ENCODE measurements at places on chromosomes 7 and 10.

- DNase-seq = no peak
These were observed 353.4 kb downstream of the FGFR2 start for GRCh38 chr10:121244818-121245217.

- DNase-seq = no peak
These were observed 111.7 kb upstream of the CDK13 start for GRCh38 chr7:39838326-39838725.

DNA sequence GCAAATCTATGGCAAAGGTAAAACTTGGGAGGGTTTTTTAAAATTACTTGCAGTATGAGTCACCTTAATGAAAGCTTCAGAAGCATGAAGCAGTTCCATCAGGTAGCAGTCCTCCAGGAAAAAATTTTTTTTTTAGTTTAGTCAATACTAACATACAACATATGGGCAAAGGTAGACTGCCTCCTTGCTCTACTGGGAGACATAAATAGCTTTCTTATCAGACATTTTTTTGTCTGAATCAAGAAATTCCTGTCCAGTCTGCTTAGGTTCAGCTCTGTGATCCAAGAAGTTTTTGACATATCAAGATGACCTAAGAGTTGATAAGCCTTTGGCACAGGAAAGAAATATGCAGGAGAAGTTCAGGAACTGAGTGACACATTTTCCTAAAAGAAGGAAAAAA is 171.5 kb upstream of the TCF7L2 start:
- no peak for DNase-seq

DNA sequence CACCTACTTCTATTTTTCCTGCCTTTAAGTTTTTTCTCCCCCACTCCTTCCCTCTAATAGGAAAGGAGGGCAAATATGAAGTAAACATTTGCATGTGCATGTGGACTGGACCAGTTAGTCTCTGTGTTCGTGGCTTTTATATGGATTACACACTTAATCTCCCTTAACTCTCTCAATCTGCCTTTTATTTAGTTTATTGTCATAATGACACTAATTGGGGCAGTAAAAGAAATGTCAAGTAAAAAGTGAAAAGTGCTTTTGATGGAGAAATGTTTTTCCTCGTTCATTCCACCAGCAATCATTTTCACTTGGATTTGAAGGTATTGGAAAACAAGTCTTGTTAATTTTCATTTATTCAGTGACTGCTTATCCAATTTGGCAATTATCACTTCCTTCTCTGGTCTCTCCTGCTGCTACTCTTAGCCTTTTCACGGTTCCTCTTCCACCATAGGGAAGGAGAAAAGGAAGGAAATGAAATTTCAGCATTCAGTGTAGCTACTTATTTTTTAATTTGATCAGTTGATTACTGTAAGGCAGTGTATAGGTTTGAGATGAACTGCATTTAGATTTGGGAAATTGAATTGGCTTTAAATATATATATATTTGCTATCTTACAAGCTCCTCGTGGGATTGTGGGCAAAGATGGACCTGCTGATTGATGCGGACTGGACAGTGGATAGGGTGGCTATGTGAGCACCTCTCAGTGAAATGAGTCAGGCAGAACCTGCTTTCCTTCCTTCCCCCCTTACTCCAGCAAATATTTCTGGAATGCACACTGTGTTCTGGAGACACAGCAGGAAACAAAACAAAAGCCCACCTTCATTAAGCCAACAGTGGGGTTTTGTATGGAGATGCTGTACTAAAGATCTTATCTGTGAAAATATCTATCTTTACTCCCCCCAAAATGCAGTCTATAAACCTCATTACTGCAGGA is 77.5 kb downstream of the LRRC4 start:
- DNase-seq = no peak

DNA sequence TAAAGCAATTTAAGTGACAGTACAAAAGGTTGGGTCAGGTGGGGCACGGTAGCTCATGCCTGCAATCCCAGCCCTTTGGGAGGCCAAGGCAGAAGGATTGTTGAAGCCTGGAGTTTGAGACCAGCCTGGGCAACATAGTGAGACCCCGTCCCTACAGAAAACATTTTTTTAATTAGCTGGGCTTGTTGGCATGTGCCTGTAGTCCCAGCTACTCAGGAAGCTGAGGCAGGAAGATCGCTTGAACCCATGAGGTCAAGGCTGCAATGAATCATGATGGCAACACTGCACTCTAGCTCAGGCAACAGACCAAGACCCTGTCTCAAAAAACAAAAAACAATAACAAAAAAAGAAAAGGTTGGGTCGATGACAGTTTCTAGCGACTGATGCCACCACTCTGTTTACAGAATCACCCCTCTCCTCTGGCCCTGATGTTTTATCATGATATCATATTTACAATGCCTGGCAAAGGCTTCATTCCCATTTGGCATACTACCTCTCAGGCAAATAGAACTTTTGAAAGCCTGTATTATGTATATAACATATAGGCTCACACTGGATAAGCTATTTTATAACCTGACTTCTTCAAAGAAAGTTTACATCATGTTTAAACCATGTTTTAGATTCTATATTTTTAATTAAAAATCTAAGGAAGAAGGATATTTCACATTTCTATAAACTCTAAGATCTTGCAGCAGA is 558 bp upstream of the ABCC2 start:
- no peak for DNase-seq

- DNase-seq = no peak
These were observed 40.4 kb downstream of the CALML3 start for GRCh38 chr10:5565205-5565545.

DNA sequence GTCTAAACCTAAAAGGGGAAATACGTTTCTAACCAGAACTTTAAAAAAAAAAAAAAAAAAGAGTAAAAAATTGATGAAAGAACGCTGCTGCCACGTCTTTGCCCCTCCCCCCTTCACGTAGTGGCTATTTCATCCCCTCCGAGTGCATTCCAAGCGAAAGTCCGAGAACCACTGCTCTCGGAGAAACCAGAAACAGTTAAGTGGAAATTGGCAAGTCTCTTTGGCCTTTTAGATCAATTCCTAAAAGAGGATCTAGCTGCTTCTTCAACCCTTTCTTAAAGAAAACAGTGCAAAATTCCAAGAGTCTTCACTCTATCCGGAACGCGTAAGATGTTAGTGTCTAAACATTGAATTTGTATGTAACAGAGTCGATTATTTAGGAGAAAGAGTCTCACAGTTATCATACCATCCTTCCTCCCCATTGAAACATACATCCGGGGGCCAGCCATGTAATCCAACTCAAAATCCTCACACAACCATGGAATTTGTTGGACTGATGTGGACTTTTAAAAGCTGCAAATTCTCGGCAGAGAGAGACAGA is 1.1 kb downstream of the P4HA1 start:
- no peak for DNase-seq

DNA sequence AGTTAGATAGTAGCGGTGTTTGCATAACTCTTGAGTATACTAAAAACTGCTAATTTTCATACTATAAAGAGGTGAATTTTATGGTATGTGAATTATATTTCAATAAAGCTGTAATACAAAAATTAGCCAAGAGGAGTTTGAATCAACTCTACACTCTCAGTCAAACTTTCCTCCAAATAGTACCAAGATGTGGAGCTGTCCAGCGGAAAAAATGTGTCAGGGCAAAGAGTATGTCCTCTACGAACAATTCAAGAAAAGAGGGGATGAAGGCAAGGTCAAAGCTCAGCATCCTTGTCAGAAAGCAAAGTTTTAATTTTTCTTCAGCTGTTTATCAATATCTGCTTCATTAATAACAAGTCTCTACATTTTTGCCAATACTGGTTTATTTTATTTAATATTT is 51.8 kb upstream of the CDC14C start:
- no peak for DNase-seq

- no peak for DNase-seq
These were observed 12.8 kb downstream of the CPA1 start for GRCh38 chr7:130393101-130393561.

DNA sequence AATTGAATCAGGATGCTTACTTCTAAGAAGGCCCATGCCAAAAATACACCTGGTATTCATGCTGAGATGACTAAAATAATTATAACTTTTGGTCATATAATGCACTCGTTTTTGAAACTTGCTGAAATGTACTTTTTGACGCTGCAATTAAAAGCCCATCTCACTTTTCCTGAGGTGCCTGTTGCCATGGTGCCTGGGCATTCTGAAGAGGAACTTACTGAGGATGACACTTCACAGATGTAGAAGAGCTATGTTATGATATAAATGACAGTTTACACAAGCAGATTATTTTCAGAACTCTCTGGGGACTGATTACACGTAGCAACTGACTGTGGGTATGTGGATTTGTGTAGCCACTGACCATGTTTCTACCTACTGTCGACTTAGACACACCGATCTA is 182.4 kb downstream of the TPK1 start:
- no peak for DNase-seq

- DNase-seq = no peak
These were observed 111.5 kb downstream of the CCNY start for GRCh38 chr10:35447693-35448407.

DNA sequence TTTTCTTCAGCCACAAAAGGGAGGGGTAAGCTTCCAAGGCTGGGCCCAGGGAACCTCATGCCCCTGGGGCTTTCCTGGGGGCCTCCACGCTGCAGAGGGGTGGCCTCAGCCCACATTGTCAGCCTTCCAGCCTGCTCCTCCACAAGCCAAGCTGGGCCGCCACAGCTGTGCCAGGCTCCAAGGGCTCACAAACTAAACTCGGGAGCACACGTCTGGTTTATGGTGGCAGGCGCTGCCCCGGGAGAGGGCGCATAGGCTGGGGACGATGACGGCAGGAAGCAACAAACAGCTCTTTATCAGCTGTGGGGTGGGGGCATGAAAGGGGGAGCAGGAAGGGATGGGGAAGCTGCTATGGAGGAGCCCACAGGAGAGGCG is 6.3 kb upstream of the CDH23 start:
- DNase-seq = no peak

DNA sequence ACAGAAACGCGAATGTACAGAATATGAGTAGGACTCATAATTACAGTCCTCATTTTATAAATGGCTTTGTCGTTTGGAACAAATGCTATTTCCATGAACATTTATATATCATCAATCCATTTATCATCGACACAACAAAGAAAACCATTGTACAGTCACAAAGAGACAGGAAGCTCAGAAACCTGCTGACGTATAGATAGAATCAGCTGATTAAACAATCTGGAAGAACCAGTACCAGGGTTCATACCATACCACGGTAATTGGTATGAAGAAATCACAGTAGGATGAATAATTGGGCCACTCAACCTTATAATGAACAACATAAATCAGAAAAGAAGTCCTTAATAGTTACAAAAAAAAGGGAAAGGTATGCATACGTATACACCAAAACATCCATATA is 295.0 kb downstream of the PARD3 start:
- no peak for DNase-seq

- no peak for DNase-seq
These were observed 160.7 kb upstream of the COBL start for GRCh38 chr7:51477323-51477722.

GRCh38 chr7:80699045-80699638 is 60.7 kb downstream of the CD36 start:
- DNase-seq = no peak

DNA sequence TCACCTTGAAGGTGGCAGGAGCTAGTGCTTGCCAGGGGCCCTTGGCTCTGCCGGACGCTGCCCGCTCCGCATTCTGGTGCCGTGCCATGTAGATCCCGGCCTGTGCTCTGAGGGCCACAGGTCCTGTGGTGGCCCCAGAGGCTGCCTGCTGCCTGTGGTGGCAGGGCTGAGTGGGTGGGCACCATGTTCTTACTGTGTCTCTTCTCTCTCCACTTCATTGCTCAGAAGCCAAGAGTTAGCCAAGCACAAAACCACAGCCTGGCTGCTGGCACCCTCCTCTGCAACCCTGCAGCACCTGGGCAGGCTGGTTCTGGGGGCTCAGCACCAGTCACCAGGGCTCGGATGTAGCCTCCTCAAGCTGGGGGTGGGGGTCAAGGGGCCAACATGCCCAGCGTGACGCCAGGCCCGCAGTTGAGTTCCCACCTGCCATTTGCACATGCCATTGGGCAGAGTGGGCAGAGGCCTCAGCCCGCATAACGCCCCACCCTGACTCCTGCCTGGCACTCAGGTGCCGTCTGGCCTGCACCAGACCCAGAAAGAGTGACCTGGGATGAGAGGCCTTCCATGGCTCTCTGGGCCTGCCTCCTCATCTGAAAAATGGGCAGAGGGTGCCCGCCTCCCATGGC is 16.3 kb downstream of the ZMIZ1 start:
- DNase-seq = no peak

- DNase-seq = no peak
These were observed 132.6 kb downstream of the NRBF2 start for GRCh38 chr10:63265683-63266235.

DNA sequence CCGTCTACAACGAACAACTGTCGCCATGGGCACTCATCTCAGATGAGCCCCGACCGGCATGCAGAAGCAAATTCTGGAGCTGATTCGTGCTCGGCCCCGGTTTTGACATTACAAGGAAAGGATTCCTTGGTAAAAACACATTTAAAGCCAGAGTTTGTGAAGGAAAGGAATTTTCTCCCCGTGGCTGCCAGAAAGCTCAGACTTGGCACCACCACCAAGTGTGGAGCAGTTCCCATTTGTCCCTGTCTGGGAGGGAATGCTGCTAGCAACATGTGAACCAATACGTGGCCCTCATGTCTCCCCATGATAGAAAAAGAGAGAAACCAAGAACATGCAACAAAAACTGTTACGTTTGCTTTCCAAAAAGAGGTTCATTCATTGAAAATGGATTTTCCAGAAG is 55.2 kb upstream of the DDC start:
- no peak for DNase-seq

DNA sequence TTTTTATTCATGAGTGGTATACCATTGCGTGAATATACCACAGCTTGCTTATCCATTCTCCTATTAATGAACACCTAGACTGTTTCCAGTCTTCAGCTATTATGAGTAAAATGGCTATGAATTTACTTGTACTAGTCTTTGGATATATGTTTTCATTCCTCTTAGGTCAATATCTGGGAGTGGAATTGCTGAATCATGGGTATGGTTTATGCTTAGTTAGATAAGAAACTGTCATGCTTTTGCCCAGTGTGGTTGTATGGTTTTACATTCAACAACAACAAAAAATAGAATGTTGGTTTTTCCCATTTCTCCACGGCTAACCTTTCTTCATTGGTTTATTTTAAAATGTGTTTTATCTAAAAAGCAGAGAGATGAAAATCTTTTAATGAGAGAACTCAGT is 308.3 kb downstream of the PHF14 start:
- DNase-seq = no peak

DNA sequence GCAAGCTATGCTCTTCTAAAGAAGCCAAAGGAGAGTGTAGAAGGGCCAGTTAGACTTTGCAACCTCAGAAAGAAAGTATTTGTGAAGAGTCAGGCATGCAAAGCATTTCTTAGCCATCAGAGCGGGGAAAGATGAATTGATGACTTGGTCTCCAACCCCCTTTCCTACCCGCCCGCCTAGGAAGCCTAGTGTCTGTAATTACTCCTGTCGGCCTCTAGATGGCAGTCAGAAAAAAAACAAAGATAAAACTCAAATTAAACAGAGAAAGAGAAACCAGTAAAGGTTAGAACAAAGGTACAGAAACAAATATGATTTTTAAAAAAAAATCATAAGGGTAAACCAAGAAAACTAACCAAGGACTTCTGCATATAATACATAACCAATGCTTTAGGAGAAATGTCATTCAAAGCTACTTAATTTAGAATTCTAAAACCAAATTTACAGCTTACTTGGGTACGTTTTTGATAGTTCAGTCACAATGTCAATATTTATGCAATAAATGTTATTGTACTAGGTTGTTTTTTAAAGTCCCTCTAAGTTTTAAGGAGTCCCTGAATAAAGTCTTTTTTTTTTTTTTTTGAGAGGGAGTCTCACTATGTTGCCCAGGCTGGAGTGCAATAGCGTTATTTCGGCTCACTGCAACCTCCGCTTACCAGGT is 97.6 kb downstream of the LYZL1 start:
- DNase-seq = no peak

- DNase-seq = peak; percentile 62
These were observed 86.2 kb upstream of the PPIF start for GRCh38 chr10:79260811-79261740.

Data from cerebellar nuclear complex (tissue), 1 donor.